Stimulated activated CD8-positive, alpha-beta memory T cell treated with anti-CD3 and anti-CD28 coated beads, Interleukin-4, amount 100 ng/mL, for 4 hours (primary cell): ENCODE measurements at places on chromosomes 6 and 20.

DNA sequence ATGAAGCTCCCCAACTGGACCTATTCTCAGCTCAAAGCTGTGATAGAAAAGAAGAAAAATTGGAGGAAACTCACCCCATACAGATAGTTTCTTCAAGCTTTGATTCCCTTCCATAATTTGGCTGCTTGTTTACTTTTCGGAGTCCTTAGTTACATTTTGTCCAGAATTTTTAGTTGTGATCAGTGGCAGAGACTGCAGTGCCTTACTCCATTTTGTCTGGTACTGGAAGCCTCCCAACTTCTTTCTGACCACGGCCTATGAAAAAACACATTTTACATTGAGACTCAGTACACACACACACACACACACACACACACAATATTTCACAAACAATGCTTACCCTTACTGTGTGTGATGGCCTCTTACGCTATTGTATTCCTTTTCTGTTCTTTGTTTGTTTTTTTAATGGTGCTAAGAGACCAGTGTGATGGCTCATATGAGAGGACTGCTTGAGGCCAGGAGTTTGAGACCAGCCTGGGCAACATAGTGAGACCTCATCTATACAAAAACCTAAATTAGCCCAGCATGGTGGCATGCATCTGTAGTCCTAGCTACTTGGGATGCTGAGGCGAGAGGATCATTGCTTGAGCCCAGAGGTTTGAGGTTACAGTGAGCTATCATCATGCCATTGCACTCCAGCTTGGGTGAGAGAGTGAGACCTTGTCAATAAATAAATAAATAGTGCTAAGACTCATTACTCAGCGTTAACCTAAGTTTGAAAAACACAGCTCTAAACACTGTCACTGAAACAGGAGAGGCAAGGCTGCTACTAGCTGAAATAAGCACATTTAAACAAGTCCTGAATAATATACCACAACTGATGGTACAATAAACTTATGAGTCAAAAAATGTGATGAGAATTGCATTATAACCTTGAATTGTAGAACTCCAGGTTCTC is 13.8 kb upstream of the RNF8 start:
- DNase-seq = no peak

- DNase-seq = no peak
Observed at GRCh38 chr6:35453236-35453635, 1.1 kb downstream of the FANCE start.

GRCh38 chr20:56833427-56833826 is 204.3 kb downstream of the TFAP2C start:
- DNase-seq = no peak

DNA sequence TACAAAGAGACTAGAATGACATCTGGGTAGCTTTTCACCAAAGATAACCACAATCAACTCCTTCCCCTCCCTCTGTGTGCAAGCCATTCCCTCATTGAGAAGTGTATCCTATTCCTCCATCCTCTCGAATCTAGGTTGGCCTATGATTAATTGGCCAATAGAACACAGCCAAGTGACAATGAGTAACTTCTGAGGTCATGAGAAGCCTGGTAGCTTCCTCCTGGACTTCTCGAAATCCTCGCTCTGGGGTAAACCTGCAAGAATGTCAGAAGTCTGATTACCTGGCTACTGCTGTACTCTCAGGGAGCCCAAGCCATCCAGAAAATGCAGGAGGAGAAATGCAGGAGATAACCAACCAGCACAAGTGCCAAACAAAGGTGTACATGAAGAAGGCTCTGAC is 13.1 kb downstream of the ARHGAP18 start:
- no peak for DNase-seq

DNA sequence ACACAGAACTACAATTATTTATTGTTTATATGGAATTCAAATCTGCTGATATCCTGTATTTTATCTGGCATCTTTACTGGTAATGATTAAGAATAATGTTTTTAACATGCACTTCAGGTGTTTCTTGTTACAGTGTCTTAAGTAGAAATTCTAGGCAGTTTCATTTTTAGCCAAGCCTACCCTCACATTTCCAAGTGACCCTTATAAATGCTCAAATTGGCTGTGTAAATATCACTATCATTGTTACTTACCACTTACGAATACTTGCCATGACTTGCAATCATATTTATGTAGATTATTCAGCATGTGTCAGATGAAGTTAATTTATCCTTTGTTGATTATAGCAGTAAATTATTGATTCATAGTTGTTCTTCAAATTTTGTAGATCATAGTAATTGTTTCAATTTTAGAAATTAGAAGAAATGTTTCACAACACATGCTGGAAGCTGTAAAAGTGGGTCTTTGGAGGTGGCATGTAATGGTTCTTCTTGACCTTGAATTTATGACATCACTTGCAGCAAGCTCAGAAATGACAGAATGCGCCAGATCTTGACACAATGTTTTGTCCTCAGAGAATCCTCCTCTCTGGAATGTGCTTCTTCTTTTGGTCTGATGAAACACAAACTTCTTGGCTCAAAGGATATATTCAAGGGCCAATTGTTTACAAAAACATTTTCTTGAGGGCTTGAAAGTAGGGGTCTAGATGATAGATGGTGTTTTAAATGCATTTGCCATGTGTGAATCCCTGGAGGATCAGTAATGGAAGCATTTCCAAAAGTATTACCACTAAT is 471.8 kb downstream of the COL12A1 start:
- no peak for DNase-seq

- no peak for DNase-seq
Observed at GRCh38 chr6:14641423-14642135, 524.0 kb downstream of the CD83 start.
